ENCODE measurements at places on chromosomes 2 and 18.

GRCh38 chr2:10594011-10594410 is 95.8 kb downstream of the NOL10 start:
- DNase-seq: no peak

DNA sequence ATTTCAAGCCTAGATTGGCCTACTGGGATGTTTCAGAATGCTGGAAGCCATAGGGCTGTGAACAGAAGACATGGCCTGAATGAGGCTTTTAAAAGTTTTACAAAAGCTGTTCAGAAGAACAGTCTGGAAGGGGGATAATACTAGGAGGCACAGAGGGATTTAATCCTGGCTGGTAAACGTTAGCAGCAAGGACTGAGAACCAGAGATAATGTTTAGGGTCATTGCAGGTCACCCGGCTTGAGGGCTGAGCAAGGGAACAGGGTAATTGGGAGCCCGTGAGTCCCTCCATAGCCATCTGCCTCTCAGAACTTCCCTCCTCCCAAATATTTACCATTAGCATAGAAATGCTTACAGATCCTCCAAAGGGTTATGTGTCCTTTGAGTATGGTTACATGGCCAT is 765.4 kb downstream of the TMEM182 start:
- DNase-seq: no peak

DNA sequence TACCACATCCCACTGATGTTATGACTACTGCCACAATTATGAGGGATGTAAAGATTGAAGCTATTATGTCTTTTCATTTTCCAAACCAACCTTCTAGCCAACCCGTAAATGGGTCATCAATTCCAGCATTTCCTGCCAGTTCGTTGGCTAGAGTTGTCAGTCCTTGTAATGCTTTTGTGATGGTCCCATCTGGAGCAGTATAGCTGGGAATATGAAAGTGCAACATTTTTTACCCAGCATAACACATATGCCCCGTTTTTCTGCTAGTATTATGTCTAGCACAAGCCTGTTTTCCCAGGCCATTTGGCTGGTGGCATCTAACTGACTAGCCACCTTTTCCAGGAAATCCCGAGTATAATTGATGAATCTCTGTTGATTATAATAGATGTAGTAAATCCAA is 1501.6 kb upstream of the SLC39A10 start:
- no peak for DNase-seq

DNA sequence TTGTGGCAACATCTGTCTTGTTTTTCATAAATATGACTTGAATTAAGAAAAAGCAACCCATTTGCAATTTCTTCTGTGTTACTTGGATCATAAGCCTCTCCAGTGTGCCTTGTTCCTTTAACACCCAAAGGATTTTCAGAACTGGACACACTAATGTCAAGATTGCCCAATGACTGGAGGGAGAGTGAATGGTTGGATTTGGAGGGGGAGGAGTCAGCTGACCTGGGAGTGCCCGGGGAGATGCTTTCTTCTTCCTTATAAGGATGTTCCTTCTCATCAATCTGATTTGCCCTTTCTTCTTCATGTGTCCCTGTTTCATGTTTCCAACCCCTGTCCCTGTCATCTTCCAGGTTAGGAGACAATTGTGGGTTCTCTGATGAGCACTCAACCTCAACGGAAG is 48.8 kb downstream of the ALPK2 start:
- no peak for DNase-seq

GRCh38 chr2:142128105-142128504 is 2.7 kb downstream of the LRP1B start:
- DNase-seq: no peak

GRCh38 chr2:42141687-42142546 is 27.2 kb upstream of the EML4 start:
- DNase-seq: peak; percentile 75

DNA sequence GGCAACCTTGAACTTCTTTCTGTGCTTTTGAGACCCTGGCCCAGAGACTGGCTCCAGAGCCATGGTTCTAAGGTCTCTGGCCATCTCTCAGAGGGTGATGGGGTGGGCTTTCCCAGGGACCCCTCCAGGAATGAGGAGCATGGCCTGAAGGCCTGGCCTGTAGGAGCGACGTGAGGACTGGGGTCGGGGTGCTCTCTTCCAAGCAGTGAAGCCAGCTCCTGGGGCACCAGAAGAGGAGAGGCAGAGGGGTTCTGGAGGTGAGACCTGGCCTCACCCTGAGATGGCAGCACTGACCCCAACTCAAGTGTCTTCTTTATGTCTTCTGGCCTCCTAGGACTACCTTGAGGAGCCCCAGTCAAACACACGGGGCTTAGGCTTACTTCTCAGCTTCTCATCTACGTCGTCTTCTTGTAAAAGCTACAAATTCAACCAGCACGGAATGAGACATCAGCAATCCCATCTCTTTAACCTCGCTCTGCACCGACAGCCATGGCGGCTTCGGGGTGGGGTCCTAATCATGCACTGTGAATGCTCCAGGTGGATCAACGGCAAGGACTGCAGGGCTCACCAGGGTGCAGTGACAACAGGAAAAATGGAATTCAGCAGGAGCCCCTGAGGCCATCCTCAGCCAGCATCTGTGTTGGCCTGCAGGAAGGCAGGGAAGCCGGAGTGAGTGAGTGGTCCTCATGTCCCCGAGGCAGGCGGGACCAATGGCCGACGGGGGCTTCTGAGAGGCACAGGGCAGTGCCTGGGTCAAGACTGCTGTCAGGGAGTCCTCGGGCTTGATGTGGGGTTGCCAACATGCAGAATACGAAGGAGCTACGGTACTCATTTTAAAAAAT is 214.1 kb downstream of the HDAC4 start:
- DNase-seq: no peak

DNA sequence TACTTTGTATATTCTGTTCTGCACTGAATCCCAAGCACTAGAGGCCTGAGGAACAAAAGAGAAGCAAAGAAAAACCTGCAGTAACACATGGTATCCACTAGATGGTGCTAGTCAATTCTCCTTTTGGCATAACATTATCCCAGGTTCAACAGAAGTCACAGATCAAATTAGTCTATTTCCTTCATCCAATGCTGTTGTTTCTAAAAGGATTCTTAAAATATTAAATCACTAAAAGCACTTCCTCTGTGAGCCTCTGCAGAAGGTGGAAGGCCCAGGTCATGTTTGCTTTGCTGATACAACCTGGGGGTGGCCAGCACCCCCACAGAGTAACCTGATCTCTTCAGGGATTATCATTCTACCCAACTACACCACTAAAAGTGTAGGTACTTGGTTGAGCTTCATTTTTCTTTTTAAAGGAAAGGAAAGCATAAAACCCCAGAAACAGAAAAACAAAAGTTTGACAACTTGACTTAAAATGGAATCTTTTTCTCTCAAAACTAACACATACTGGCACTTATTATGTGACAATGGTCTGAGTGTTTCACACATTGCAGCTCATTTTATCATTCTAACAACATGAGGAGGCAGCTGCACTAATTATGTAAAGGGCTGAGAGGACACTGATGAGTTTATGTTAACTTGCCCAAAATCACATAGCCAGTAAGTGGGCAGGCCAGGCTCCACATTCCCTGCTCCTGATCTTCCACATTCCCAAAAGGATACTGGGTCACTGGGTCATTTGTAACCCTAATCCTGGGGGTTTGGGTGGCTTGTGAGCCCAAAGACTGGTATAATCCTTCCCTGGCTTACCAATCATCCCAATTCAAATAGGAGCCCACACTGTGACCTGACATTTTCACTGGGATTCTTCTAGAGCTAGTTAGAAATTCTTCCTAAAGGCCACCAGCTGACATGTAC is 66.8 kb upstream of the DNER start:
- no peak for DNase-seq

DNA sequence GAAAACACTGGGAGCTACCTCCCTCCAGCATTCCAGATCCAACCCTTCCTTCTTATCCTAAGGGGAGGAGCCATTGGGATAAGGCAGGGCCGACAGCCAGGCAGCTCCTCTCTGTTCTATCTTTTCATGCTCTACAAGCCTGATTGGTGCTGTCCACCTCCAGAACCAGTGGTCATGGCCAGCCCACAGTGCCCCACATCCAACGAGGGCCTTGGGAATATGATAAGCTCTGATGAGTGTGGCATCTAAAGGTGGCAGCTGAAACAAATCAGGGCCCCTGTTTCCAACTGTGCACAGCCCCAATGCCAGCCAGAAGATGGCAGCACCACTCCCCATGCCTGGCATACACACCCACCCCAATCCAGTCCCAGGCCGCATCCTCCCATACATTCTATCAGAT is 329.3 kb downstream of the C1D start:
- peak; percentile 15 for DNase-seq

GRCh38 chr2:17519486-17519885 is 1.2 kb upstream of the RAD51AP2 start:
- DNase-seq: no peak

DNA sequence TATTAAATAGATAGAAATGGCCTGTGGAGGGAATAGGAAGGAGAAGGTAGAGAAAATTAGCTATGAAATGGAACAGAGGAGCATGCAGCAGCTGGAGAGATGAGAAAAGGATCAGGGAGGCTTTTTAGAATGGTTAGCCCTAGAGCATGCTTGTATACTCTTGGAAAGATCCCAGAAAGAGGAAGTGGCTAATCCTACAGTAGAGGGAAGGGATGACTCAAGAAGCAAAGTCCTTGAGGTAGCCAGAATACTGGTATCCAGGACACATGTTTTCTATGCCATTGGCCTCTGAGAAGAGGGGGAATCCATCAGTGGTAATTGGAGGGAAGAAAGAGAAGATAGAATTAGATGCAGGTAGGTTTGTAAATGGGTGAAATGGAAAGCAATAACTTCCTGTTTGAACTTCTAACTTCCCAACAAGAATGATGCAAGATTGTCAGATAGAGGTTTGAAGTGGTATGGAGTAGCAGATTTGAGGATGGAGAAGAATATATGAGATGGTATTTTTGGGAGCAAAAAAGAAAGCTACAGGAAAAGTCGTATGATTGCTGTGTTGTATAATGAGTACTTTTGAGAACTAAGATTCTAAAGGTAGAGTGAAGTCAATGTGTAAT is 17.1 kb upstream of the OSBPL6 start:
- DNase-seq: no peak

- no peak for DNase-seq
Observed at GRCh38 chr18:62720766-62721613, 5.6 kb downstream of the PHLPP1 start.

GRCh38 chr2:30273574-30273929 is 42.2 kb downstream of the LBH start:
- DNase-seq: no peak

- DNase-seq: no peak
Observed at GRCh38 chr2:158140201-158140600, 38.5 kb downstream of the UPP2 start.

DNA sequence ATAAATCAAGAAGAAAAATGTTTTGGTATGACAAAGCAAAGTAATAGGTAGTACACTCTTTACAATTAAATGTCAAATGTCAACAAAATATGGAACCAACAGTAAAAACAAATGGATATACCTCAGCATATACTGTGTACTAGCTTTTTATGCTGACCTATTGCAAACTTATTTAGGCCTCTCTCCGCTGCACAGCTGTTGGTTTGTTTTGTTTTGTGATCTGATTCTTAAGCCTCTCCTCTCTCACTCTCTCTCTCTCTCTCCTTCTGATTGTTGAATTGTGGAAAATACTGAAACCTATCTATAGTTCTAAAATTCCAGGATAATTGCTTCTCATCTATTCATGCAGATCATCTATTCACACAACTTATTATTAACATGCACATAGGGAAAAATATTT is 154.9 kb upstream of the ARHGAP28 start:
- no peak for DNase-seq

DNA sequence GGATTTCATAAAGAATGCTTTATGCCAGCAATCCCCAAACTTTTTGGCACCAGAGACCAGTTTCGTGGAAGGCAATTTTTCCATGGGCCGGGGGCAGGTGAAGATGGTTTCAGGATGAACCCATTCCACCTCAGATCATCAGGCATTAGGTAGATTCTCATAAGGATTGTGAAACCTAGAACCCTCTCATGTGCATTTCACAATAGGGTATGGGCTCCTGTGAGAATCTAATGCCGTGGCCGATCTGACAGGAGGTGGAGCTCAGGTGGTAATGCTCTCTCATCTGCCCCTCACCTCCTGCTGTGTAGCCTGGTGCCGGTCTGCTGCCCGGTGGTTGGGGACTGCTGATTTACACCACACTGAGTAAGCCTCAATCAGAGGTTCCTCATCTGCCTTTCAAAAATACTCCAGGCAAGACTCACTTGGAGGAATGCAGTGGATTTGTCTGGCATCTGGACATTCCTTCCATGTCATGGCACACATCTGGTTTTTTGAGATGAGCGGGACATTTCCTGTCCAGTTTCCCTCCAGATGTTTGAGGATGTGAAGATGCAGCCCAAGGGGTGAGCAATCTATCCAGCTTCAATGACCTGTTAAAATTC is 185.8 kb downstream of the VAPA start:
- DNase-seq: no peak

DNA sequence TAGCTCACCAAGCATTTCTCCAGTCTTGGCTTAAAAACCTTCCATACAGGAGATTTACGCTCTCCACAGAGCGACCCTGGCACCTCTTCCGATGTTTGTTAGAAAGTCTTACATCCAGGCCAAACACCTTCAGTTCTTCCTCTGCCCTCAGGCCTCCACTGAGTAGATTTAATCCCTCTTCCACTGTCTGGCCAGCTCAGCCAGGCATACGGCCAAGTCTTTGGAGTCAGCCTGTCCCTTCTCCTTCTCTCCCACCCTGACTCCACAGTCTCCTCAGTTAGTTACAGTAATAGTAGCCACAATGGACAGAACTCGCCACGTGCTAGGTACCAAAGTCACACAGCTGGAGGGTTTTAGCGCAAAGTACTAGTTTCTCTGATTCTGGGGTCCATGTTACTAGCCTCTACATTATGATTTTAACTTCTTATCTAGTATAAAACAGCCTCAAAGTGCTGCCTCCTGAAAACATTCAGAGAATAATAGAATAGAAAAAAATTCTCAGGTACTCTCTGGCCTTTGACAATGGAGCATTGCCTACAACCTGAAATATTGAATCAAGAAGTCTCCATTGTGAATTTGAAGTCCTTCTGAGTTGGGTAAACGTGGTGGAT is 39.5 kb downstream of the THNSL2 start:
- no peak for DNase-seq

DNA sequence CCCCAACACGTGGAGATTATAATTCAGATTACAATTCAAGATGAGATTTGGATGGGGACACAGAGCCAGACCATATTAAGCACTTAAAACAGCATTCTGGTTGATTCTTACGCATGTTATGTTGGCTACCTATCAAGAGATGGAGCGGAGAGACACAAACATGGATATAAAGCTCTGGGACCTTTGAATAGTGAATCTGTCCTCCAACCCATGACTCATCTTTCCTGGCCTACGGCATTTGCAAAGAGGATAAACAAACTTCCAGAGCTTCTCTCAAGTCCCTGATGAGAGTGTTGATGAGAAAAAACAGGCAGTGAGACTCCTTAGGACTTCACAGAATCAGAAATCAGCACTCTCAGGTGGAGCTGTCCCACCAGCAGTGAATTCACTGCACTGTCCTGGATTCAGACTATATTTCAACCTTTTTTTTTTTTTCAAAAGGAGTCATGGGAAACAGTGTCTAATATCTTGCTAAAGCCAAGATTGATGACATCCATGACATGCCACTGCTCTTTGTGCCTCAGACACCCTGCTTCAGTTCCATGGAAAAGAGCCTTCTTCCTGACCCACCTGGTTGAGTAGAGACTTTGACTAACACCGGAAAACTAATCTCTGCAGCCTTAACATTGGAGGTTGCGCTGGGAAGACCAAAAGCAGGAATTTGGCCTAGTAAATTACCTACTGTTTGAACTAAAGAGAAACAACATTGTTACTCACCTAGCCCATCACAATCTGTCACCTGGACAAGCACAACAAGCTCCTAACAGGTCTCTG is 62.1 kb upstream of the NPAS2 start:
- no peak for DNase-seq
